ENCODE measurements at places on chromosomes 5 and 9.

- no peak for DNase-seq
Measured at GRCh38 chr9:128026255-128026772, 40.8 kb downstream of the NAIF1 start.

DNA sequence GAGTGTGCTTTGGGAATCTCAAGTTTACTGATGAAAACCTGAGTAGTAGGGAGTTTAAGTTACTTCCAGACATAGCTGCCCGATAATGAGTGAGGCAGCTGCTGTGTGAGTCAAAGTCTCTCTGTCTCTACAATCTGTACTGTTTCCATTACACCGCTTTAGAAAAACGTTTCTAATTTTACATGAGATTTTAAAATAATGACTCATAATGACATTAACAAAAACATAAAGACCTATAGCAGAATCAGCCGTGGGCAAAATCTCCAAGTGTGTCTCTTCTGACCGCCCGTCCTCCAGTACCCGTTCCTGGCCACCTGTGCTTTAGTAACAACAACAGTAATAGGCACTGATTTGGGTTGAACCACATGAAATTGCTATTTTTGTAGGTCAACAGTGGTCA is 69.6 kb upstream of the PRRC1 start:
- no peak for DNase-seq

DNA sequence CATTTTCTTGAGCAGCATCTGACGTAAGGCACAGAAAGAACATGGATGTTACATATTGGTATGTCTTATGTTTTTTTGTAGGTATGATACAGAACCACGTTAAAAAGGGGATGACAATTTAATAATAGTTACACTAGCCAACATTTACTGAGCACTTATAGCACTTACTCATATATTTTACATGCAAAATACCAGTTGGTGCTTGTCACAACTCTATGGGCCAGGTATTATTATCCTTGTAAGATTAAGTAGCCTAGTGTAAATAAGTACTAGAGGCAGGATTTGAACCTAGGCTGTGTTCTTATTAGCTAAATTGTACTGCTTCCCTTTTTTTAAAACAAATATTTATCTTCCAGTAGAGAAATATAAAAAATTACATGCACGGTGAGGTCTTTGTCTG is 83.5 kb downstream of the RANBP17 start:
- DNase-seq, result no peak

DNA sequence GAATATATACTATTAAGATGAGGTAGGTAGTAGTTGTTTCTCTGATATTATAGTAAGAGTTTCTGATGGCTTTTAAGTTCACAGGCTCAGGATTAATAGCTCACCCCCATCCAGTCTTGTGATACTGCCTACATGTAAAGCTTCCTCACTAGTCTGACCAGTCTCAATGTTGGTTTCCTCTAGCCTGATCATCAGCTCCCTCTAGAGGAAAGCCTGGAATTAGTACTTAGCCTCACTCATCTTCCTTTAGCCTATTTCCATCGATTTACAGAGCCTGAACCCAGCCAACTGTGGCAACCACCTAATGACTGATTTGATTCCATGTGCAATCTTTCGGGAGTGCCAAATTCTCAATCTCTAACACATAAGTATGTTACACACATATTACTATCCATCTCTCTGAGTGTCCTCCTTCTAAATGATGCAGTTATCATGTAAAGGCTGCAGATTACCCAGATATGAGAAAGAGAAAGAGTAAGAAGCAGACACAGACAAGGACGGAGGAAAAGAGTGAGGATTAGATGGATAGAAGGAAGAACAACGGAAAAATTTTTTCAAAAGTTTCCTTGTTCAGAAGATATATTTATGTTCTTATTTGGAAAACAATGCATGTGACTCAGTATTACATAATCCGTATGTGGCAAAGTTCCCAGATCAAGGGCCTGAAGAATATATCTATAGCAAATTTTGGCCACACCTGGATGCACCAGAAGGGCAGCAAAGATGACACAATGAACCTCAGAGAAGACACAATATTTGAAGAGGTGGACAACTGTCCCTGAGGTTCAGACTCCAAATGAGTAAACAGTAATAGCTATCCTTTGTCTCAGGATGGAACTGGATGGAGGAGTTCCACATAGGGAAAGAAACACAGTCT is 333.7 kb downstream of the ELAVL2 start:
- peak; percentile 57 for DNase-seq

DNA sequence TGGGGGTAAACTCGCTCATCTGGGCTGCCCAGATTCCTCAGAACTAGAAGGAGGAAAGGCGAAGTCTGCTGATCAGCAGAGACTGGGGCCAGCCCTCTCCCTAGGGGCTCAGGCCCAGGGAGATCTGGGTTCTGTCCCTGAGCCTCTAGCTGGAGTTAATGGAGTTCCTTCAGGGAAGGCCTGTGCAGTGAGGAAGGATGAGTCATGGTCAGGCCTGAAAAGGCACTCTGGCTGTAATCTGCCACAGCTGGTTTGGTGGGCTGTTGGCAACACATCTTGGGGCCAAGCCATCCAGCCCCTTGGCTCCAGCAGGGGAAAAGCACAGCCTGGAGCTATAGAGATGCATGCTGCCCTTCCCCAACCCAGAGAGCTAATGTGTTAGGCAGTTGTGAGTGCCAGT is 459.6 kb downstream of the PRELID2 start:
- peak; percentile 72 for DNase-seq

DNA sequence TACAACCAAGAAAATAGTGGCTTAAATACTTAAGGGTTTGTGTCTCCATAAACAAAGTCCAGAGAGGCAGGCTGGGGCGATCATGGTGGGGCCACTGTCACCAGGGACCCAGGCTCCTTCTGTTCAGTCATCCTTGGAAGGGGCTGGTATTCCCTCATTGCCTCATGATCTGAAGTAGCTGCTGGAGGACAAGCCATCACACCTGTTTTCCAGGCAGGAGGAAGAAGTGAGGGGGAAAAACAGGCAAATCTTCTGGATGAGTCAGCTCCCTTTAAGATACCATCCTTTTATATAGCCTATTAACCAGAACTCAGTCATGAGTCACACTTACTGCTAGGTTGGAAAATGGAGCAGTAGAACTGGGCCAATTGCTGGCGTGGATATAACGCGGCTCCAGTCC is 92.3 kb downstream of the DAP start:
- peak; percentile 46 for DNase-seq

DNA sequence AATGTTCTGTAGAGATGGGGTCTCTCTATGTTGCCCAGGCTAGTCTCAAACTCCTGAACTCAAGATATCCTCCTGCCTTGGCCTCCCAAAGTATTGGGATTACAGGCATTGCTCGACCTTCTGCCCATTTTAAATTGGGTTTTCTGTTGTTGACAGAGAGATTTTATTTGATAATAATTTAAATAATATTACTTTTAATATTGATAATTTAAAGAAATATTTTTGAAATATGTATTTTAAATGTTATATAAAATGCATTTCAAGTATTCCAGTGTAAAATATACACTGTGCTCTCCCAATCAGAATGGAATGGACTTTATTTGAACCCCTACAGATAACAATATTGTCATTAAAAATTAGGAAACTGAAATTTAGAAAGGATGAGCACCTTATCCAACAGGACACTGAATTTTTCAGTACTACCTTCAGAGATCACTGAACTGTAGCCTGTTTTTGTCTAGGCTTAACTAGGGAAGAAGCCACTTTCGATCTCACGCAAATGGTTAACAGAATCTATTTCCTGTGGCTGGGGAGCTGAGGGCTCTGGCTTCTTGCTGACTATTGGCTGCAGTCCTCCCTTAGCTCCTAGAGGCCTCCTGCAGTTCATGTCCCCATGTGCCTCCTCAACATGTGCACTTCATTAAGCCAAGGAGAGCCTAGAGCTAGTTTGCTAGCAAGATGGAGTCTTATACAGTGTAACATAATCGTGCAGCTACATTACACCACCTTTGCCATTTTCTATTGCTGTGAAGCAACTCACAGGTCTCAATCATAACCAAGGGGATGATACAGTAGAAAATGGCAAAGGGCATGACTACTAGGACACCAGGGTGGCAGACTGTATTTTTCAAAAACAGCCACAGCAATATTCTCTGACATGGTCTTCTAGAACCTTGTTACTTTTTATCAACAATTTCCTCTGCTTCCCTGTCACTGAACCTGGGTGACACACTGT is 150.0 kb downstream of the CDC42SE2 start:
- DNase-seq, result no peak

- peak; percentile 90 for DNase-seq
Measured at GRCh38 chr5:134026521-134027287, 21.9 kb upstream of the VDAC1 start.

DNA sequence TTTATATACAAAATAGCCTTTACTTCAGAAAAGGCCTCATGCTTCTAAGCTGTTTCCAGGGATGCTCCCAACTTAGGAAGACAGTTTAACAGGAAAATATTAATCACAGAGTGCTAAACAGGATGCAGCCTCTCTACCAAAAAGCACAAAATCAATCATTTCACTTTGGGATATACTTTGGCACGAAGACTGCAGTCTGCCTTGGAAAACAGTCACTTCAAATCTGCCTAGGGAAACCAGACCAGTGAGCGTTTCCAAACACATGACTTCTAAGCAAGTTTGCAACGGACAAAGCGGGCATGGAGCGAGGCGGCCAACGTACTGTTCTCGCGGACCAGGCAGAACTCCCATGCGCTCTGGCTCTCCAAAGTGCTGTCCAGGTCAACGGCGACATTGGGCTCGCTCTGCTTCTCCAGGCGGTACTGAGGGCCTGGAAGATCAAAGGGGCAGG is 201.0 kb downstream of the MAPKAP1 start:
- DNase-seq, result peak; percentile 54

DNA sequence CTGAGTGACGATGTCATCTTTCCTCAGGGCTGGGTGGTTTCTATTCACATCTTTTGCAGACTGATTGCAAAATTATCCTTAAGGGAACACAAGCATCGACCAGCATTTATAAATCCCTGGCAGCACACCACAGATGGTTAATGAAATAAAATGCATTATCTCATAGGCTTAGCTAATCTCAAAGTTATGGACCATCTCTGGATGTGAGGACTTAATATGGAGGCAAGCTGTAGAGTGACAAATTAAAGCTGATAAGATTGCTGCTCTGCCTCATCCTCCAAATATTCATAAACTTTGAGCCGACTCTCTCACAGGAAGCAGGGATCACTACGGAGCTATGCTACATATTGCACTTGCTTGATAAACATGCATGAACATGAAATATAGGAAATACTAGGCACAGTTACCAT is 663.2 kb upstream of the RGMB start:
- no peak for DNase-seq

GRCh38 chr5:59003124-59003523 is 420.2 kb downstream of the RAB3C start:
- no peak for DNase-seq

GRCh38 chr5:61186634-61187033 is 24.4 kb upstream of the SMIM15 start:
- DNase-seq, result no peak

DNA sequence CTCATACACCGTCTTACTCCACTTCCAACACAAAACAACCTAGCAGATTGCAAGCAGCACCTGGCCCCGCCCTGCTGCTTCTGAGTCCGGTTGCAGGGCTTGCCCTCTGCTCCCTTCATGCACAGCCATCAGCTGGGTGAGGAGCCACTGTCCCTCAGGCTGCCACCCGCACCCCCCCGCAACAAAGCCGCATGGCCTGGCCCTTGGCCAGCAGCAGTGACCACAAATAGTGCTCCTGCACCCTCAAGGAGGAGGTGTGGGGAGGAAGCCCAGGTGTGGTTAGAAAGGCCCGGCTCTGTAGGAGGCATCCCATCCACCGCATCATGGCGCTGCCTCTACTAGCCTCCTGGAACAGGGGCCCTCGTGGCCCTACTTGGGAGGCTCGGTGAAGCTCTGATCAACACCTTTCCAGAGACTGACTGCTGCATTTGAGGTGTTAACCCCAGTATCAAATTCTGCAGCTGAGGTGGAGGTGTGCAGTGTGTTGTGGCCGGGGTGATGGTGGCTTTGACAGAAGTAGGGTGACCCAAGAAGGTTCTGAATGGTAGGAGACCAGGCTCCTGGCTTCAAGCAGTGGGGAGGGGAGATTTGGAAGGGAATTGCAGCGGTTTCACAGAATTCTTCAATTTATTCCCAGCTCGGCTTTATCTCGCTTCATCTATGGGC is 52.7 kb downstream of the WNK2 start:
- DNase-seq, result no peak

DNA sequence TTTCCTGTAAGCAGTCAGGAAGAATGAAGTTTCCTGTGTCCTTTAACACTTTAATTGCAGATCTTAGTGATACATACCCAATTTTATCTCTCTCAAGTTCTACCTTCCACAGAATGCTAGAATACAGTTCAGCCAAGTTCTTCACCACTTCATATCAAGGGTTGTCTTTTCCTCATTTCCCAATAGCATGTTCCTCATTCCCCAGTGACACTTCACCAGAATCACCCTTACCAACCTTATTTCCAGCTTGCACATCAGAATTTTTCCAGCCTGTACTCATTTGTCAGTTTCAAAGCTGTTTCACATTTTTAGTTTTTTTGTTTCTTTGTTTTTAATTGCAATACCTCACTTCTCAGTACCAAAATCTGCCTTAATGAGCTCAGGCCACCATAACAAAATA is 126.1 kb downstream of the ESM1 start:
- DNase-seq, result no peak

GRCh38 chr9:116165912-116166311 is 12.3 kb downstream of the PAPPA start:
- DNase-seq, result no peak

GRCh38 chr9:21322911-21323461 is 12.2 kb downstream of the KLHL9 start:
- DNase-seq, result no peak

- DNase-seq, result peak; percentile 37
Measured at GRCh38 chr9:136759001-136759400, 958 bp upstream of the LCN8 start.

DNA sequence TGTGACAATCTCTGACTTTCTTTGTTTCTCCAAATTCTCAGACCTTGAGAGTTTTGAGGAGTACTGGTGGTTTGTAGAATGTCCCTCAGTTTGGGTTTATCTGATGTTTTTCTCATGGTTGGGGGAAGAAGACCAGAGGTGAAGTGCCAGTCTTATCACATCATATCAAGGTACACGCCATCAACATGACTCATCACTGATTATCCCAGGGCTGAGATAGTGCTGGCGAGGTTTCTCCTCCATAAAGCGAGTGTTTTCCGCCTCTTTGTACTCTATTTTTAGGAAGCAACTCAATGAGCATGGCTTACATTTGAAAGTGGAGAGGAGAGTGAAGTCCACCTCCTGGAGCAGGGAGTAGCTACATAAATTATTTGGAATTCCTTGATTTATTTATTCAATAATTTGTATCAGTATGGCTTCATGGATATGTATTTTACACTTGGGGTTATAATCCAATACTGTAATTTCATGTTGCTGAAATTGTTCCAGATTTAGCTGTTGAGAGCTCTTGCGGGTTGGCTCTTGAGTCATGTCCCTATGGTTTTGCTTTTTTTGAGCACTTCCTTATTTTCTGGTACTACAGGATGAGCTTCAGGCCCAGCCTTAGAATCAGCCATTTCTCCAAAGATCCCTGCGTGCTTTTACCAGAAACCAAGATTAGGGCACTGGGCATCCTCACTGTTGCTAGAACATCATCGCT is 23.9 kb downstream of the DCANP1 start:
- peak; percentile 88 for DNase-seq

DNA sequence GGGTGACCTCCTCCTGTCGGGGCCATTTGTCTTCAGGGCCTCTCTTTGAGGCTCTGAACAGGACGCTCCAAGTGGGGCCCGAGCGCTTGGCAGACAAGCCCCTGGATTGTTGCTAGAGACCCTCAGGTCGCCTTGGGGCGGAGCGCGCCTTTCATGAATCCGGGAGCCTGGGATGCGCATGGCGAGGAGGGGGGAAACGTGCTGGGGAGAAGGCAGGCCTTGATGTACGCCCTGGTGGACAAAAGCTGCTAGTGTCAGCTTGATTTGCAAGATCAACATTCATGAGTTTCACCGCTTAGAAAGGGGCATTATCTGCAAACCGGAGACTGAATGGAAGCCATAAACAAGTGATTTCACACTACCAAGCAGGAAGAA is 226.3 kb downstream of the SMARCA2 start:
- DNase-seq, result peak; percentile 89
